Stimulated activated CD4-positive, alpha-beta T cell treated with anti-CD3 and anti-CD28 coated beads, TNF-alpha, amount 100 ng/mL, for 24 hours (primary cell): ENCODE measurements at places on chromosomes 4 and X.

DNA sequence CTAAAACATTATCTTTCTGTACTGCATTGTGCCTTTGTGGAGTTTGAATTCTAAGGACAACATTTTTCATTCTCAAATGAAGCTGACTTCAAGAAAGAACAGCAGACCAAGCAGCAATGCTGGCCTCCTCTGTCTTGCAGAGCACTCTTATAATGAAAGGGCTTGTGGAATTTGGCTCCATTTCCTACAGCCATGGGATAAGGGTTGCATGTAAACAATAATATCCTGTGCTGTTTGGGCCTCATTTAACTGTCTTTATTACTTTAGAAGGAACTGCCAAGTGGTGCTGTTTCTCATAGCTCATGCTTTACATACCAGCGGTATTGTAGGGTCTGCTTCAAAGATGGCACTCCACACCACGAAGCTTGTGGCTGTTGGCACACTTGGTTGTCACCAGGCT lies 111.4 kb upstream of the EOLA2 start:
- no peak for DNase-seq

- no peak for DNase-seq
These were observed 202.0 kb downstream of the DCLK2 start for GRCh38 chr4:150280081-150280895.

GRCh38 chrX:45198706-45199105 lies 2.0 kb downstream of the DIPK2B start:
- DNase-seq = no peak

GRCh38 chr4:109094056-109094455 lies 208.4 kb downstream of the COL25A1 start:
- no peak for DNase-seq

GRCh38 chr4:26583538-26583864 lies 383 bp upstream of the TBC1D19 start:
- DNase-seq = no peak

DNA sequence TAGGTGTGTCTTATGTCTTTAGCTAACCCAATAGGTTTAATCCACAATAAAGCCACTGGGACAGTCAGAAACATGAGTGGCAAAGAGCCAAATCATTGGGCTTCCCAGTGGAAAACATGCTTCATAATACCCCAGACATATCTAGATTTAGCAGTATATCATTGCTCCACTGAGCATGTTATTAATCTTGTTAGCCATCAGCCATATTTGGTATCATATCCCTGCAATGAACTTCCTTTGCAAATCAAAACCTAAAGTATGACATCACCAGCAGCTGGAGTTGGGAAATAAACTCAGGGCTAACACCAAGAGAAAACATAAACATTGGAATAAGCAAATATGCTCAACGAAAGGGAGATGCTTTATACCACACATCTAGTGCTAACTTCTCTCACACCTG lies 280.8 kb upstream of the NOCT start:
- no peak for DNase-seq

- peak; percentile 24 for DNase-seq
These were observed 86.3 kb downstream of the EGF start for GRCh38 chr4:109998867-109999584.
